ENCODE measurements at places on chromosomes 2 and 18.

DNA sequence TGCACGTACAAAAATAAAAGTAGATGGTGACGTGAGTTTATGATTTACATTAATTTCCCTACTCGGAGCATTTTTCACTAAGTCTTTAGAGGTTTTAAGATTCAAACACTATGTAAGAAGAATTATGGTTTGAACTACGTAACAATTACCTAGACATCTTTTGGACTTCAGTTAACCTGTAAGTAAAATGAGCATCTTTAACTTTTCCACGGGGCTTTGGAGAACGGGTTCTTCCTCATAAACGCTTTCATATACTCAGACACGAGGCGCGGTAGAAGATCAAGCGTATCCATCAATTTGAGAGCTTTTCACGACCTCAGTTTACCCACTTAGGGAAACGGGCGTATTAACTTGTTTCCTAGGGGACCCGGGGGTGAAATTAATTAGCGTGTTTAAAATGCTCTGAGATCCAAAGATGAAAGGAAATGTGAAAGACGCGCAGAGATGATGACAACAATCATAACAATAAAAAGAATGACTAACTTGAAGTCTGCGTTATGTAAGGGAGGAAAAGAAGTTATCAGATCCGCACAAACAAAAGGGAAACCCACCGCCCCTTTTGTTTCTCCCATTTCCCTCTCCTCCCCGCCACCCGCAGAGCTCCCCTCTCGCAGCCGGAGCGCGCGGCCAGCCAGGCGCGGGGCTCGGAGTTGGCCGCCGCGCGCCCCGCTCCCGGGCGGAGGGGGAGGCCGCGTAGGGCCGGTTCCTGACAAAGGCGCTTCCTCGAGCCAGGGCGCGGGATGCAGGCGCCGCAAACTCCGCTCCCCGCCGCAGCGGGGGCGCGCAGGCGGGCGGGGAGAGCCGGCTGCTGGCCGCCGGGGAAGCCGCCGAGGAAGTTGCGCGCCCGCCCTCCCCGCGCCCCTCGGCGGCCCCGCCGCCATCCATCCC is 807 bp downstream of the PELI1 start:
- DNase-seq: peak; percentile 36

DNA sequence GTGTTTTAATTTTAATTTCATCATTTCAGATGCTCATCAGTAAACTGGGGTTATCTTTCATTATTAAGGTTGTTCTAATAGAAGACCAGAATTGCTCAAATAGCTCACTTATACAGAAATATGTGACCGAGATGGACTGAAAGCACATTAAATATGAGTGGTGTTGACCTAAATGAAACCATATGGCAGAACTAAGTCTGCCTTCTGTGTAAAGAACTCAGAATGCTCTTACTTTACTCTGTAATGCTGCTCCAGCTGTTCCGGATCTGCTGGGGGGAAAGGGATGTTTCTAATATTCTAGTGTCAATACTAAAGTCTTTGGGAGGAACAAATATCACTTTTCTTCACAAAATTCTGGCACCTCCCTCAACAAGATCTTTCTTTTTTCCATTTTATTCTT is 131.0 kb downstream of the DPP4 start:
- DNase-seq: no peak

- no peak for DNase-seq
Observed at GRCh38 chr2:231917280-231918066, 8.7 kb downstream of the NPPC start.

- no peak for DNase-seq
Observed at GRCh38 chr2:182496596-182496995, 69.8 kb upstream of the PDE1A start.

- no peak for DNase-seq
Observed at GRCh38 chr2:241980193-241980592, 110.7 kb downstream of the RTP5 start.

DNA sequence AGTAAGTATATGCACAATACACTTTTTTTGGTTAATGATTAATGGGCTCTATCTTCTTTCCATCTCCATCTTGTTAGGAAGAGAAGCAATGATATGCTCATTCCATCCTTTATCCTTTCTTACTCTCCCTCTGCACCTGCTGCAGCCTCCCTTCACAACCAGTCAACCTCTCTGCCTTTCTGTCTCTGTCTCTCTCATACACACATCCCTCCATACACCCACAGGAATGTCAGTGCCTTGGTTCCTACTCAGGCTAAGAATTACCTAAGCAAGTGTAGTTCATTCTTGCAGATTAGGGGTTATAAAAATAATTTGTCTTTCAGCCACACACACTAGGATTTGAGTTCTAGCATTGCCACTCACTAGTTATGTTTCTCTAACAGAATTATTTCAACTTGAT is 45.6 kb downstream of the MAP2 start:
- no peak for DNase-seq

DNA sequence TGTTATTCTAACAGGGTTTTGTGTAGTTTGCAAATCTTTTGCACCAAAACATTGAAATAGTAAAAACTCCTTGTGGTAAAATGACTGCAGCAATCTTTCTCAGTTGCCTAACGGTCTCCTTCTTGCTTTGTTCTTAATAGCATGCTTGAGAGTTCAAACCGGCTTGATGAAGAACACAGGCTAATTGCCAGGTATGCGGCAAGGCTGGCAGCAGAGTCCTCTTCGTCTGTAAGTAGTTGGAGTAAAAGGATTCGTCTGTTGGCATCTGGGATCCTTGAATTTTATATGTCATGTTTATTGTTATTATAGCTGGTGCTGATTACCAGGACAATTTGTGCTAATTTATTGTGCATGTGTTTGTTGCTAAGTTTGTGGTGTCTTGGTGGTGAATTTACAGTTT is 138.1 kb downstream of the DTNA start:
- DNase-seq: no peak

DNA sequence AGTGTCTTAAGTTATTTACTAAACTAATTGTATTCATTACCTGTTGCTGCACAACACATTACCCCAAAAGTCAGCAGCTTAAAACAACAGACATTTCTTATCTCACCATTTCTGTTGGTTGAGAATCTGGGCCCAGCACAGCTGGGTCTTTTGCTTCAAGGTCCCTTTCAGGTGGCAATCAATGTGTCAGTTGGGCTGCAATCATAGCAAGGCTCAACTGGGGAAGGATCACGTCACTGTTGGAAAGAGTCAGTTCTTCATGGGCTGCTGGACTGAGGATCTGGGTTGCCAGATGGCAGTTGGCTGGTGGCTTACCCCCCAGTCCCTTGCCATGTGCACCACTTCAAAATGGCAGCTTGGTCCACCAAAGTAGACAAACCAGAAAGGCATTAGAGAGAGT is 261.2 kb downstream of the SUCLG1 start:
- DNase-seq: no peak

- DNase-seq: no peak
Observed at GRCh38 chr2:113180131-113180946, 6.6 kb downstream of the PSD4 start.

GRCh38 chr2:2098458-2099167 is 232.5 kb downstream of the MYT1L start:
- DNase-seq: no peak
